Tracheal epithelial cell (primary cell): ENCODE measurements at places on chromosomes 3 and 15. TPM values are rescaled to one million over a fixed set of nuclear protein-coding genes. Genes with fewer than 3 reads are reported as not detected.

The TF gene
- total RNA-seq, result under 0.01 TPM in 2 replicates

The MME gene
- 35.8 and 53.0 TPM in 2 replicates for total RNA-seq

The UPK1B gene
- total RNA-seq, result 13.0 and 47.5 TPM in 2 replicates

The ITIH4 gene
- 1.1 and 1.9 TPM in 2 replicates for total RNA-seq

The OXTR gene
- under 0.01 and 1.7 TPM in 2 replicates for total RNA-seq

The C3orf22 gene
- not detected in 2 replicates for total RNA-seq

The PLA2G4D gene
- under 0.01 TPM in 1 of 2 replicates, not detected in the other for total RNA-seq

The SLC6A1 gene
- not detected in 2 replicates for total RNA-seq

The B3GNT5 gene
- 22.9 and 43.7 TPM in 2 replicates for total RNA-seq

The SPINT1 gene
- total RNA-seq, result 258 and 274 TPM in 2 replicates
